Amygdala (tissue), 56 donors: ENCODE measurements at places on chromosomes 6 and 20.
A peak's percentile ranks its signal among the peaks of the same experiment; 100 is the strongest.

GRCh38 chr20:675453-676314 lies at the start of gene SCRT2:
Gene SCRT2, minus strand, starts transcription at chr20:675802. Its CDS starts 201 bp downstream, at chr20:675601.
- DNase-seq = peak; percentile 24

DNA sequence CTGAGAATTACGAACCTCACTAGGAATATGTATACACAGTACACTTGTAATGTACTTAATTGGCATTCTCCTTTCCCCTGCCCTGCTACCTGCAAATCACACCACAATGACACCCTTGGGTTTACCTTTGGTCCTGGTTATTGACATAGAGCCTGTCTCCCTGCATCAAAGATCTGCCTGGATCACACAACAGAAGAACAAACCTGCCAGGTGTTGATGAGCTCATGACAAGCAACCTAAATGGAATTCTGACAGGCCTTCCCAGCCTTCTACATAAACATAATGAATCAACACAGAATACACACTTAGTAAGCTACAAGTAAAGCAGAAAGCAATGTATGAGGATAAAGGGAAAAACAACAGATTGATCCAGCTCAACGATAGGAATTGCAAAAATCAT lies 95.6 kb downstream of the HDGFL1 start:
- DNase-seq = no peak

GRCh38 chr6:75261299-75261698 lies 17.7 kb upstream of the COX7A2 start:
- no peak for DNase-seq

DNA sequence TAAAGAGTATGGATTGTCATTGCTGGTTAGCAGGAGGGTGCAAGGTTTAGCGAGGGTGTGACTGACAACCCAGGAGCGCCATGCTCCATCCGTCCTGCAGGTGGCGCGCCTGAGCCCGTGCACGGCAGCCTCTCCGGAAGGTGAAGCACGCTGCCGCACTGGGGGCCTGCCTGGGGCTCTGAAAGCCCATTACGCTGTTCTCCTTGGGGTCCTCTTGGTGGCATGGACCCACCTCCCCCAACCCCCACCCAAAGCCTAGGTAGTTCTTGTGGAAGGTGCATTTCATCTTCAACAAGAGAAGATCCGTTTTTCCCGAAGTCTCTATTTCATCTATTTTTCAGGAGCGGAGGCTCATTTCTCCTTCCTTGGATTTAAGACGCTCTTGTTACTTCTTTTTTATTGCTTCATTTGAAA lies 197.4 kb upstream of the KCNG1 start:
- peak; percentile 7 for DNase-seq

DNA sequence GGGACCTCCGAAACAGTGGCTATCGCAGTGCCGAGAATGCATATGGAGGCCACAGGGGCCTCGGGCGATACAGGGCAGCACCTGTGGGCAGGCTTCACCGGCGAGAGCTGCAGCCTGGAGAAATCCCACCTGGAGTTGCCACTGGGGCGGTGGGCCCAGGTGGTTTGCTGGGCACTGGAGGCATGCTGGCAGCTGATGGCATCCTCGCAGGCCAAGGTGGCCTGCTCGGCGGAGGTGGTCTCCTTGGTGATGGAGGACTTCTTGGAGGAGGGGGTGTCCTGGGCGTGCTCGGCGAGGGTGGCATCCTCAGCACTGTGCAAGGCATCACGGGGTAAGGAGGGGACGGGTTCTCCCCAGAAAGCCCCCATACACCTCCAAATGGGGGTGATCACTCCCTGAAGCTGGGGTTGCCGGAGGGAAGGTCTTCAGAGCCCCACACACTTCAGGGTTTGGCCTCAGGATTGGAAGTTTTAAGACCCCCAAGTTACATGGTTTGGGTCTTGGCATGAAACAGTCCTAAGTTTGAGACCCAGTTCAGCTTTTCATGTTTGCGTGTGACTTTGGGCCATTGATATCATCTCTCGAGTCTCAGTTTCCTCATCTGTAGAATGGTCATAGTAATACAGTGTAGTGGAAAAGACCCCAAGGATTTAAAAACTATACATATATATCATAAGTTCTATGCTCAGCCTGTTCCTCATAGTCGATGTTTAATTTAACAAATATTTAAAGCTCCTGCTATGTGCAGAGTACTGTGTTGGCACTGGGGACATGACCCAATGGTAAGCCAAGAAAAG lies 4.3 kb downstream of the BPIFB4 start:
- no peak for DNase-seq

DNA sequence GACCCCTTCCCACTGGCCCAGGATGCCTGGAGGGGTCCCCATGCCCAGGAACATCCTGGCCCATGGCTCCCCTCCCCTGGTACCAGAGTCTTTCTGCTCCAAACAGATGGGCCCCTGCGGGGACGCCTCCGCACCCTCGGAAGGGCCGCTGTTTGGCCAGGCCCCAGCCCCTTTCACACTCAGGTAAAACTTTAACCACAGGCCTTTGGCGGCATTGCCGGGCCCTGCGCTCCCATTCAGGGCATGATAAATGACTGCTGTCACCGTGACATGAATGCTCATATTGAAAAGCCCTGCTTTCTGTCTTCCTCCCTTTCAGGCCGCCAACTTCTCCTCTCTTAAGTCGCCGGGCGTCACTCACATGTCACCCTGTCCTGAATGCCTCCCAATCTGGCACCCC lies 141.5 kb upstream of the TOP1 start:
- DNase-seq = no peak
